ENCODE measurements at places on chromosomes 2 and 18.
A peak's percentile ranks its signal among the peaks of the same experiment; 100 is the strongest.

GRCh38 chr2:228545041-228545747 is 363.7 kb upstream of the SPHKAP start:
- no peak for DNase-seq

DNA sequence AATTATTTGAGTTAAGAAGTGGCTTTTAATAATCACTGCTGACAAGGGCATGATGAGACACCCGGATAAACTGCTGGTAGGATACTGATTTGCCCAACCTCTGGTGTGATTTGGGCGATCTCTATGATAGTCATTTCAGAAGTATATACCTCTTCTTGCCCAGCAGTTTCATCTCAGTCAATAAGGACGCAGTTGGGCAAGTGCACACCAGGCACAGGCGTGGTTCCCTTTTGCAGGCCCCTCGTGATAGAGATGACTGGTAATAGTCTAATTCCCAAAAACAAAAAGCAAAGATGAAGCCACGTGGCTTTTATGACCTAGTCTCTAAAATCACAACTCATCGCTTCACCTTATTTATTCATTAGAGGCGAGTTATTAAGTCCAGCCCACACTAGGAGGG is 246.4 kb downstream of the PRKCE start:
- no peak for DNase-seq

GRCh38 chr2:84038866-84039265 is 420.2 kb downstream of the SUCLG1 start:
- DNase-seq: no peak

DNA sequence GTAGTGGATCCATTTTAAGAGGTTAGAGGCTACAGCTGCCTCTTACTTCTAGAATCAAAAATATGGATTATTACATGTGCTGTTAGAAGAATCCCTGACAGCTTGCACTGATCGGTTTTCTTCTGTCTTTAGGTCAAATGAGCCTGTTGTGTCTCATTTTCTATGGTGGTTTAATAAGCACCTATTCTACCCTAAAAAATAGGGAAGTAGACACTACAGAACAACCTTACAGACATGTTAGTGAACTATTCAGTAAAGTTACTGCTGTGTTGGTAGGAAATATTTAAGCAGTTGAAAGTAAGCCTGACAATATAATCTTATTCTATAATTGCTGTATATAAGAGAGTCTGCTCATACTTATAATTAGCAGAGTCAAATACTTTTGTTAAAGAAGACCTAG is 168.5 kb upstream of the NOSTRIN start:
- DNase-seq: no peak

- no peak for DNase-seq
Measured at GRCh38 chr18:70195014-70195614, 10.4 kb downstream of the RTTN start.

- peak; percentile 54 for DNase-seq
Measured at GRCh38 chr2:199485732-199486335, 28.1 kb upstream of the SATB2 start.

DNA sequence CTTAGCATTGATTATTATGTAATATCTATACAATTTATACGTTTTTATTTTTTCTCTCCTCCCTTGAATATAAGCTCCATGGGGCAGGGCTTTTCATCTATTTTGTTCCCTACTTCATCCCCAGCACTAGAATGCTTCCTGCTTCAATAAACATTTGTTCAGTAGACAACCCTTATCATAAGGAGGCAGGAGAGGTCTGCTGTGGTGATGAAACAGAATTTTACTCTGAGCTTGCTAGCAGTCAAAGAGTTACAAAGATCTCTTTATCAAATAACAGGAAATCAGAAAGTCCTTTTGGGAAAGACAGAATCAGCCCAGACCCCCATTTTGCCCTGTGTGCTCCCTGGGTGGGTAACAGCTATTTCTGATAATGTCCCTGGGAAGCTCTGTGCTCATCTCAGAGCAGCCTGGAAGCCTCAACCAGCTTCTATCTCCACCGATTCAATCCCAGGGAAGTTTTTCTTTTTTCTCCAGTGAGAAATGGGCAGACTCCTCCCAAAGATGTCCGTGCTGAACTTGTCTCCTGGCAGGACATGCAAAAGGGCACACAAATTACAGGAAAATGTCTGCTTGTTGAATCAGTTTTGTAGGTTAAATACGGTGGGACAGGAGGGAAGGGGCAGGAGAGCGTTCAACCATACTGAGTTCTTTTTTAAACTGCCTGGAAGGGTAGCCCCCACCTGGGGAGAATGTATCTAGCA is 84.7 kb upstream of the PKDCC start:
- DNase-seq: no peak

DNA sequence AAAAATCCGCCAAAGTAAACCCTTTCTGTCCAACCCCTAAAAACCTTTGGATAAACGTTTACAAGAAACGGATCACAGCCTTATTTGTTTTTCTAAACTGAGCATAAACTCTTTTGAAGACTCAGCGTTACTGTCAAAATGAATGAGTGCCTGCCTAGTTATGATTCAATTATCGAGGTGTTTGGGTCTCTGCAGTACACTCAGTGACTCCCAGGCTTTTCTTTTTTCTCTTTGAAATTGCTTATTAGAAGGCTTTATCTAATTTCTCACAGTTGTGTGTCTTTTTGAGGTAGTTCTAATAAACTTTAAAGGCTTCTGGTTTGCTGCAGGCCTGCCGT is 663 bp downstream of the RHBDD1 start:
- DNase-seq: no peak

GRCh38 chr2:217283460-217283859 is 423.6 kb upstream of the TNP1 start:
- DNase-seq: no peak

DNA sequence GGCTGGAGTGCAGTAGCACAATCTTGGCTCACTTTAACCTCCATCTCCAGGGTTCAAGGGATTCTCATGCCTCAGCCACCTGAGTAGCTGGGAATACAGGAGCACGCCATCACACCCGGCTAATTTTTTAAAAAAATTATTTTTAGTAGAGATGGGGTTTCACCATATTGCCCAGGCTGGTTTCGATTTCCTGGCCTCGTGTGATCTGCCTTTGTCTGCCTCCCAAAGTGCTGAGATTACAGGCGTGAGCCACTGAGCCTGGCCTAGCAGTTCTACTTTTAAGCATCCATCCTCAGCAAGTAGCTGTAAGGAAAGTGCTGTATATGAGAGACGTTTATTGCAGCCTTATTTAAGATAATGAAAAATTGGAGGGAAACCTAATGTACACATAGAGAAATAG is 79.7 kb downstream of the ZDBF2 start:
- DNase-seq: no peak

GRCh38 chr2:97996679-97997078 is 931 bp upstream of the TMEM131 start:
- peak; percentile 10 for DNase-seq

DNA sequence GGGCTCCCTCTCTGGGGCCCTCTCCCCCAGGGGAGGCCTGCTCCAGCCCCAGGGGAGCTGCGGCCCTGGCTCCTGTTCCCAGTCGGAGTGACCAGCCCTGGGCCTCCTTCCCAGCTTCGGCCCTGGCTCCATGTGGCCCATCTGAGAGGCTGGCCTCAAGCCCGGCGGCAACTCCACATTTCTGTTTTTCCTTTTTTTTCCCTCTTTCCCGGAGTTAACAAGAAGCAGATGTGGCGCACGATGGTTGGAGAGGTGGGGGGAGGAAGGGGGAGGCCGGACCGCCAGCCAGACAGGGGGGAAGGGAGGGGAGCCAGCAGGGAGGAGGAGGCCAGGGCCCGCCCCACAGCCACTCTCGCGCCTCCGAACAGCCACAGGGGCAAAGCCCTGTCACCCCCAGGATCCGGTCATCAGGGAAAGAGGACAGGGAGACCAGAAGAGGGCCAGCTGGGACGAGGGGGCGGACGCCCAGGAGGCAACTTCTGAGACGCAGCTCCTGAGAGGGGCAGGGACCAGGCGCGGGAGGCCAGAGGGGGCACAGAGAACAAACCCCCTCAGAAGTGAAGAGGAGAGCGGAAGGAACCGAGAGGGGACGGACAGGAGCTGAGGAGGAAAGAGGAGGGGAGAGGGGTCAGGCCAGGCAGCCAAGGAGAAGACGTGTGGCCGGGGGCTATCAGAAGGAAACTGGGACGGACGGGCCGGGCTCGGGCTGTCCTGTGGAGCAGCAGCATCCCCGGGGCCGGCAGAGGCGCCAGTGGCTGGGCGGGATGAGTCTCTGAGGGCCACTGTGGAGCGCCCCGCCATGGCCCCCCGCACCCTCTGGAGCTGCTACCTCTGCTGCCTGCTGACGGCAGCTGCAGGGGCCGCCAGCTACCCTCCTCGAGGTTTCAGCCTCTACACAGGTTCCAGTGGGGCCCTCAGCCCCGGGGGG is at the start of gene EMILIN1:
Gene EMILIN1 (plus strand): TSS at position 349 of the 928 bp plus-strand sequence. CDS start 451 bp downstream, at position 800.
- peak; percentile 45 for DNase-seq

DNA sequence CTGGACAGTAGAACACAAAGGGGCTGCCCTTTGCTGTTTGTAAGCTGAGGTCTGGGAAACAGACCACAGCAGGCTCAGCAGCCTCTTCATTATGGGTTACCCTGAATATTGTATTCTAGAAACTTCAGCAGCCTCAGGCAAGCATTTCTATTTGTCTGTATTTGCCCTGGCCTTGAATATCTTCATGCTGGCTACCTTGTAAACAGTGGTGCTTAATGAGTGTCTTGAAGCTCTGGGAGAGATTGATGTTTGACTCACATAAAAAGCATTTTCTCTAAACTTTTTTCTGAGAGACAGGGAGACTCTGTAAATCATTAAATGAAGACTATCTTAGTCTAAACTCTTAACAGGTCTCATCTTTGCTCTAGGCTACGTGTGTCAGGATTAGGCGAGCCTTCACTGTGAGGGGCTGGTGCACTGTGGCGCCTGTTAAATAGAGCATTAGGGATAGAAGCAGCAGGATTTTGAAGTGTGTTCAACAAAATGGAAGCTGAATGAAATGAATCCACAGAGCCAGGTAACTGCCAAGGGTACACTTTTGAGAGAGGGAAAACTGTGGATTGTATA is 53.1 kb upstream of the MEX3C start:
- no peak for DNase-seq

- DNase-seq: no peak
Measured at GRCh38 chr2:37780387-37780676, 108.9 kb upstream of the CDC42EP3 start.

GRCh38 chr2:21263622-21264021 is 139.9 kb downstream of the TDRD15 start:
- DNase-seq: no peak
